Stimulated activated CD8-positive, alpha-beta memory T cell treated with anti-CD3 and anti-CD28 coated beads, Interleukin-2, amount 100 ng/mL, for 1 hour (primary cell): ENCODE measurements at places on chromosomes 2 and 18.

GRCh38 chr2:106866641-106867040 is 19.3 kb downstream of the ST6GAL2 start:
- DNase-seq: no peak

DNA sequence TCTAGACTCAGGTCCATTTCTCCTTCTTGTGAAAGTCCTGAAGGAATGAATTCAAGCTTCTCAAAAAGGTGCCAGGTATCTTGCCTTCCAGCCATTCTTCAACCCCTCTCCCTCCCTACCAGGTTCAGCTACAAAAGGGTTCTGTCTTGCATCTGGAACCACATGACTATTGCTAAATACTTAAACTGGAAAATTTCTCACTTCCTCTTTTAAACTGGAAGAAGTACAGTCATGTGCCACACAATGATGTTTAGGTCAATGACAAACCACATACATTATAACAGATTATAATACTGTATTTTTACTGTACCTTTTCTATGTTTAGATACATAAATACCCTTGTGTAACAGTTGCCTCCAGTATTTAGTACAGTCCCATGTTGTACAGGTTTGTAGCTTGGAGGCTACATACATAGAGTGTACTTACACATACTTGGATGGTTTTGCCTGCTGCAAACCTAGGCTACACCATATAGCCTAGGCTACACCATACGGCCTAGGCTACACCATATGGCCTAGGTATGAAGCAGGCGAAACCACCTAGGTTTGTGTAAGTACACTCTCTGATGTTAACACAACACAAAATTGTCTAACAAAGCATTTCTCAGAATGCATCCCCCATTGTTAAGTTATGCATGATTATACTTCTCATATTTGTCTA is 142.0 kb upstream of the DNMT3A start:
- no peak for DNase-seq

DNA sequence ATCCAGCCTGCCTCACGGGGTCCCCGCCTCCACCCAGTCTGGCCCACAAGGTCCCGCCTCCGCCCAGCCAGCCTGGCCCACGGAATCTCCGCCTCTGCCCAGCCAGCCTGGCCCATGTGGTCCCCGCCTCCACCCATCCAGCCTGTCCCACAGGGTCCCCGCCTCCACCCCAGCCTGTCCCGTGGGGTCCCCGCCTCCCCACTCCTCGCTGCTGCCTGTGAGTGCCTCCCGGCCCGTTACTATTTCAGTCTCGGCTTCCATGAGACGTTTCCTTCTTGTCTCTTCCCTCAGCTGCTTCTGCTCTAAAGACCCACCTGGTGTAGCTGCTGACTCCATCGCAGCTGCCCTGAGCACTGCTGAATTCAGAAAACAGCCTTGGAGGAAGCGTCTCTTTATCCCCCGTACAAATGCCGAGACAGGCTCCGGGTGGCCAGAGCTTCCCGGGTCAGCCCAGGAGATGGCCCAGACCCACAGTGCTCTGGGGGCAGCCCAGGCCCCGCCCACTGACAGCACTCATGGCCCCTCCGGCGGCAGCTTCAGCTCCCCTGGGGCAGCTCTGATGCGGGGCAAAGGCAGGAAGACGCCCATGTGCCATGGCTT is 69.8 kb downstream of the NFATC1 start:
- DNase-seq: no peak

GRCh38 chr2:161533218-161533617 is 91.0 kb upstream of the SLC4A10 start:
- DNase-seq: no peak

- DNase-seq: no peak
These were observed 201.1 kb downstream of the AGAP1 start for GRCh38 chr2:235694721-235695601.

GRCh38 chr2:84854850-84855249 is 26.0 kb downstream of the TRABD2A start:
- DNase-seq: no peak

- no peak for DNase-seq
These were observed at the start of gene SPTBN1 for GRCh38 chr2:54455563-54456361. SPTBN1 (plus strand) TSS chr2:54456327; CDS start chr2:54526419, 70,092 bp downstream.

- DNase-seq: no peak
These were observed 246.1 kb downstream of the EXOC6B start for GRCh38 chr2:72579591-72580180.

GRCh38 chr18:25256439-25256838 is 95.5 kb downstream of the ZNF521 start:
- no peak for DNase-seq

GRCh38 chr2:239648607-239649006 is 247.8 kb upstream of the HDAC4 start:
- no peak for DNase-seq

DNA sequence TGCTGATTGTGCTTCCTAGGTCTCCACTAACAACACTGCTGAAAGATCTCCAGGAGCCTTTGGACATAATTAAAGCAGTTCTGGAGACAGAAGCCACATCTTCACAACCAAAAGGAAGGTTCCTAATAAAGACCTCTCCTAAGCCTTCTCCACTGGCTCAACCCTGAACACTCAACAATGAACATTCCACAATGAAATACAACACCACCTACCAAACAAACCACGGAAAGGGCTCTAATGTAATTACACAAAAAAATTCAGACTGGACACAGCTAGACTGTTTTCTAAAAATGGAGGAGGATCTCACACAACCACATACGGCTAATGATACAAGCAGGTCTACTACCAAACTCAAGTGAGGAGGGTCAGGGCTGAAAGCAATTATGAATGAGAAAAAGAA is 43.6 kb downstream of the NOL10 start:
- DNase-seq: no peak

GRCh38 chr18:10405014-10405493 is 49.4 kb upstream of the APCDD1 start:
- DNase-seq: no peak
